Activated T-helper 2 cell treated with anti-CD3 and anti-CD28 coated beads, Interferon-gamma antibody, Interleukin-2, Interleukin-4, amounts not matched to agents 10 μg/mL and 5 μg/mL and 100 μg/mL, durations not matched to agents 14 hours and 24 hours and 36 hours (primary cell): ENCODE measurements at places on chromosomes 5 and 9.

DNA sequence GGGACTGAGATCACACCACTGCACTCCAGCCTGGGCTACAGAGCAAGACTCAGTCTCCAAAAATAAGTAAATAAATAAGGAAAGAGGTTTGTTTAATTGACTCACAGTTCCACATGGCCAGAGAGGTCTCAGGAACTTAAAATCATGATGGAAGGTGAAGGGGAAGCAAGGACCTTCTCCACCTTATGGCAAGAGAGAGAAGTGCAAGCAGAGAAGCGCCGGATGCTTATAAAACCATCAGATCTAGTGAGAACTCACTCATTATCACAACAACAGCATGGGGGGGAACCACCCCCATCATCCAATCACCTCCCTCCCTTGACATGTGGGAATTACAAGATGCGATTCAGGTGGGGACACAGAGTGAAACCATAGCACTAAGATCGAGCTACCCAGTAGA lies 22.8 kb upstream of the RGMB start:
- no peak for DNase-seq

GRCh38 chr5:543755-544674 lies 19.8 kb upstream of the SLC9A3 start:
- peak; percentile 58 for DNase-seq

- DNase-seq: no peak
Observed at GRCh38 chr5:34680896-34681295, 24.8 kb downstream of the RAI14 start.

DNA sequence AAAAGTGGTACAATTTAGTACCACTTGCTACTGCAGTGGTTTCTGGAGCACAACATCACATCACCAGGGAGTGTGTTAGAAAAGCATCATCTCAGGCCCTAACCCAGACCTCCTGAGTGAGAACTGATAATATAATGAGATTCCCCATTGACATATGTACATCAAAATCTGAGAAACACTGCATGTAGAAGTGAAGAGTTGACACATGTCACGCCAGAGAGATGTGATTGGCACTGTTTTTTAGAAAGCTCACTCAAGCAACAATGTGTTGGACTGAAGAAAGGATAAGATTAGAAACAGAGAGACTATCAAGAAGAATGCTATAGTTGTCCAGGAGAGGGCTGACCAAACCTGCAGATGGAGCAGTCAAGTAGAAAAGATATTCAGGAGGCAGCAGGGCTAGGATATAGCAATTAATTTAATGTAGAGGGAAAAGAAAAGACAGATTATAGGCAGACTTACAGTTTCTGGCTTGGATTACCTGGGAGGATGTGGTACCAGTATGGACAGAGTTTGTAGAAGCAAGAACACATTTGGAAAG lies 324.4 kb upstream of the ADAMTSL1 start:
- no peak for DNase-seq

- DNase-seq: no peak
Observed at GRCh38 chr9:21075484-21075883, 2.3 kb downstream of the IFNB1 start.

DNA sequence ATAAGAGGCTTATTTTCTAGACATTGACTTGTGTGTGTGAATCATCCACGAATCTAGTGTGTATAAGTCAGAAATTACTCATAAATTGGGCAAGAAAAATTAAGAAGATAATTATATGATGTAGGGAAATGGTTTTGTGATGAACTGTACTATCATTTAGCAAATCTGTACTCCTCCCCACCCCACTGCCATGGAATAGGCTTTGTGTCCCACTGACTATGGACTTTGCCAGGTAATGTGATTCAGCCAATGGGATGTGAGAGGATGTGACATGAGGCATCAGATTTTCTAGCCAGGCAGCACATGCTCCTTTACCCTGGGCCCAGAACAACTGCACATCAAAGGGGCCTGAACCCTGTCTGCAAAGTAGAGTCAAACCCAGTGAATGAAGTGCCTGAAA lies 406.6 kb downstream of the CTNND2 start:
- DNase-seq: no peak

GRCh38 chr5:175837171-175837699 lies 34.1 kb upstream of the CPLX2 start:
- DNase-seq: no peak

- no peak for DNase-seq
Observed at GRCh38 chr5:178786859-178787499, 56.5 kb upstream of the ZNF354A start.

- DNase-seq: no peak
Observed at GRCh38 chr5:53766673-53767072, 206.2 kb downstream of the NDUFS4 start.

GRCh38 chr9:131963072-131964030 lies 116.3 kb downstream of the MED27 start:
- DNase-seq: no peak

- no peak for DNase-seq
Observed at GRCh38 chr5:56088431-56088949, 93.7 kb upstream of the IL6ST start.

DNA sequence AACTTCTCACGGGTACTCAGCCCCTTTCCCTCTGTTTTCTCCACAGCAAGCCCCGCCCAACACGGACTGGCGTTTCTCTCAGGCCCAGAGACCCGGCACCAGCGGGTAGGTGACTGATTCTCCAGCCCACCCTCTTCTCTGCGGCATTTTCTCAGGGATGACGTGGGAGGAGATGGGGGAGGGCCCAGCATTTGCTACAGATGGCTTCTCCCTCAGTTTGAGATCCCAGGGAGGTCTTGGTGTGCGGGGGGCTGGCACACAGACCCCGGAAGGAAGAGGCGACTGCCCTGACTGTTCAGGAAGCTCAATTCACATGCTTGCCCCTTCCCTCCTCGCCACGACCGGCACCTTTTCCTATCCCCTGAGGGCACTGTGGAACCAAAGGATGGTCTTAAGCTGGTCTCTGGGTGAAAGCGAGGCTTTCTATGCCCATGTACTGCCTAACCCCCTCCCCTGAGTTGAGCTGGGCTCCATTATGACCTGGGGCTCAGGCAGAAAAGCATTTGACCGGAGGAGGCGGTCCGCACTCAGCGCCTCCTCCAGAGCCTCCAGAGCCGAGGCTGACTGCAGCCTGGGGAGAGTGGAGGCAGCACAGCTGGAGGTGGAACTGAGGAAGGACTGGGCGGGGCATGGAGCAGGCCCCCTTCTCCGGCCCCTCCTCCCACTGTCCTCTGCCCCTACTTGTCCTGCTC lies 6.0 kb downstream of the PCDHGC5 start:
- no peak for DNase-seq

GRCh38 chr9:113651896-113652295 lies 188.4 kb downstream of the RGS3 start:
- no peak for DNase-seq

DNA sequence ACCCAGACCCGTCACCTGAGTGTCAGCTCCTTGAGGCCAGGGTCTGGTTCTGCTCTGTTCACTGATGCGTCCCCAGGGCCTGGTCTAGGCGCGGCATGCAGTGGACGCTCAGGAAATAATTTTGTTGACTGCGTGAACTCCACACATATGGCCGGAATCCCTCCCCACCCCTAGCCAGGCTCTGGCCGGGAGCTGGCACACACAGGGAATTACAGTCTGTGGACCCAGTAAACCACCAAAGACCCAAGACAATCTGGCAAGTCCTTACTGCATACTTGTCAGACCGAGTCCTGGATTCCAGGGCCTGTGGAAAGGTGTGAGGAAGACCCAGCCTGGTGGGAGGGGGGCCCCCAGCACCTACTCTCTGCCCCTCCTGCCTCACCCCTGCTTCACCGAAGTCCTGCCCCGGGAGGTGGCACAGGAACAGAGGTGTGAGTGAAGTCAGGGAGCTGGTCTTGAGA lies 113.0 kb upstream of the IER5L start:
- DNase-seq: no peak

DNA sequence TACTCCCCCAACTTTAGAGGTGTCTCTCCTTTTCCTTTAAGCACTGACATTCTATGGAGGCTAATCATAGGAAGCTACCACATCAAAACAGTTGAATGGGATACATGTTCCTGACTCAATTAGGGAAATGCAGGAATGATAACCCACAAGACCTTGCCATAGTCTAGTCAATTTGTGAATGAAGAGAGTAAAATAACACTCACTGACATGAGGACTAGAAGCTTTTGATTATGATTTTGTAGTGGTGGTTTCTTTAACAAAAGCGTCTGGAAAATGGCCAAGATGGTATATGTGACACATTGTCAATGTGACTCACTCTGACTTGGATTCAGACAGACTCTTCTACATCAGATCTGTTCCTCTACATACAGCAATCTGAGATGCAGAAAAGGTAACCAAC lies 13.7 kb upstream of the PRELID2 start:
- no peak for DNase-seq

GRCh38 chr9:4519604-4520003 lies 29.3 kb downstream of the SLC1A1 start:
- DNase-seq: no peak

GRCh38 chr9:88807426-88807825 lies 183.8 kb upstream of the S1PR3 start:
- DNase-seq: no peak

GRCh38 chr9:122814545-122814944 lies 13.8 kb downstream of the PDCL start:
- DNase-seq: no peak
